ENCODE measurements at places on chromosomes 13 and 19.

DNA sequence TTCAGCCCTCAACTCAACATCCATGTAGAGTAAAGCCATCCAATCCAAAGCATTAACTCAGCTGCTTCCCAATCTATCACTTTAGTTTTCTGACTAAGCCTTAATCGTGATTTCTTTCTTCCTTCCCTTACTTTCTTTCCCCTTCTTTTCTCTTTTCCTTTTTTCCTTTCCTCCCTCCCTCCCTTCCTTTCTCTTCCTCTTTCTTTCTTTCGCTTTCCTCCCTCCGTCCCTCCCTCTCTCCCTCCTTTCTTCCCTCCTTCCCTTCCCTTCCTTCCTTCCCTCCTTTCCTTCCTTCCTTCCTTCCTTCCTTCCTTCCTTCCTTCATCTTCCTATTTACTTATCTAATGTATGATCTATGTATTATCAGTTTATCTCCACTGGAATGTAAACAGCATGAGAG, 71.2 kb downstream of the ERCC5 start:
- no peak for DNase-seq

GRCh38 chr19:50264483-50265186, 61.2 kb downstream of the MYH14 start:
- DNase-seq = no peak

DNA sequence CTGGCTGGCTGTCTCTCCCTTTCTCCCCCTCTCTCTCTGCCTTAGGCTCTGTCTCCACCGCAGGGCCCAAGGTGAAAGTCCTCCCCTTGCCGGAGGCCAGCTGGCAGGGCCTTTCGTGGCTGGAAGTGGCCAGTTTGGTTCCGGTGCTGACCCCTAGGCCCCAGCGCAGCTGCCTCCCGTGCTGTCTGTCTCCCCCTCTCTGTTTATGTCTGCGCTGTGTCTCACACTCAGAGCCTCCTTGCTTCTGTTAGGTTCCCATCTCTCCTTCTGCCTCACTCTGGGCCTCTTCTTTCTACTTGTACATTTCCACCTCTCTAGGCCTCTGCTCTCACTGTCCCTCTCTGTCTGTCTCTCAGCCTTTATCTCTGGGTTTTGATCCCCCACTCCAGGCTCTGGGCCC, 13.1 kb downstream of the CCDC97 start:
- DNase-seq = no peak

- no peak for DNase-seq
Measured at GRCh38 chr13:114263578-114263977, 17.8 kb upstream of the UPF3A start.

DNA sequence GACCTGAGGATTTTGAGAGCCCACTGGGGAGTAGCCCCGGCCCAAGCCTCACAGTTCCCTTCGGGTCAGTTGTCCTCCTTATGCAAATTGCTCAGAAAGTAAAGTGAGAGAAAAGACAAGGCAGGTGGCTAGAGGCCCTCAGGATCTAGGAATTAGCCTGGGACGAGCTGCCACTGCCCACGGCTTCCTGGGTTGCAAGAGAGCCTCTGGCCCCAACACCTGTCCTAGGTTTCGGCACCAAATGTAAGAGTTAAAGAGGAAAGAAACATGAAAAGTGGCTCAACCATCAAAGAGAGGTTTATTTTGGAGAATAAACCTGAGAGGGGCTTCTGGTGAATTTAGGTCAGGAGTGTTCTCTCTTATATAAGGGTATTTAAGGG, 25.6 kb downstream of the TMEM255B start:
- no peak for DNase-seq

DNA sequence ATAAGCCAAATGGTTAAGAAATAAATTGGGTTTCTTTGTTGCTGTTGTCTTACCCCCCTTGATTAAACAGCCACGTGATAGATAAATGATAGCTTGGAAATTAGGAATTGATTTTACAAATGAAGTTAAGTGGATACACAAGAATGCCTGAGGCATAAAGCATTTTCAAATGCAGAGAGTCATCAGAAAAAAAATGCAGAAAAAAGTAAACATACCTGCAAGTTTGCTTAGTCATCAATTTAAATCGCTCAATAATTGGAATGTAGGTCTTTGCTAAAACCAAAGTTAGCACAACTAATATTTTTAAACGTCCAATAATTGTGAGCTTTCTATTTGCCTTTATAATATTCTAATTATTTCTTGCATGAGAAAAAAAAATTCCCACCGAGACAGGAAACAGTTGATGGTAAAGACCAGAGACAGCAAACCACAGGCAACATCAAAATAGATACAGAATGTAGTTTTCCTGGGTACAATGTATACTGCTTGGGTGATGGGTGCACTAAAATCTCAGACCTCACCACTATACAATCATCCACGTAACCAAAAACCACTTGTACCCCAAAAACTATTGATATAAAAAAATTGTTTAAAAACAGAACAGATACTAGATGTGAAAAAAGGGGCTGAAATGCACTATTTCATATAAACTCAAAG, 924.0 kb downstream of the PCDH9 start:
- no peak for DNase-seq

DNA sequence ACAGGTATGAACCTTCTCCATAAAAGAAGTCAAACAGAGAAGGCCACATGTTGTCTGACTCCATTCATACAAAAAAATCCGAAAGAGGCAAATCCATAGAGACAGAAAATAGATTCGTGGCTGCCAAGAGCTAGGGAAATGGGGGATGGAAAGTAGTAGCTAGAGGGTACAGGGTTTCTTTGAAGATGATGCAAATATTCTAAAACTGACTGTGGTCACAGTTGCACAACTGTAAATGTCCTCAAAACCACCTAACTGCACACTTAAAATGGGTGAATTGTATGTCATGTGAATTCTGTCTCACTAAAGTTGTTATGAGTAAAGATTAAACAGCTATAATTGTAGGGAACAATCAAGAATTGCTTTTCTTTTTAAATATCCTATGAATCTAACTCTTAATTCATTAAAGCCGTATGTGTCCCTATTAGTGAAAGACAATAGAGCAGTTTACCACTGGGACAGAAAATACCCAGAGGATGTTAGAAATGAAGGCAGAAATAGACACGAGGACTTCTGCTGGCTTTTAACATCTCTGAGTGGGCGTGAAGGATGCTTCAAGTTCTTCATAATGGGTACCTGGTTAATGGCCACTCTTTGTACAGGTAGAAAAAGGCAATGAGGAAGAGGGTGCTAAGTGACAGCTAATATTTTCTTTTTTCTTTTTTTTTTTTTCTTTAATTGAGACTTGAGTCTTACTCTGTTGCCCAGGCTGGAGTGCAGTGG, 21.2 kb downstream of the INSR start:
- peak; percentile 71 for DNase-seq

DNA sequence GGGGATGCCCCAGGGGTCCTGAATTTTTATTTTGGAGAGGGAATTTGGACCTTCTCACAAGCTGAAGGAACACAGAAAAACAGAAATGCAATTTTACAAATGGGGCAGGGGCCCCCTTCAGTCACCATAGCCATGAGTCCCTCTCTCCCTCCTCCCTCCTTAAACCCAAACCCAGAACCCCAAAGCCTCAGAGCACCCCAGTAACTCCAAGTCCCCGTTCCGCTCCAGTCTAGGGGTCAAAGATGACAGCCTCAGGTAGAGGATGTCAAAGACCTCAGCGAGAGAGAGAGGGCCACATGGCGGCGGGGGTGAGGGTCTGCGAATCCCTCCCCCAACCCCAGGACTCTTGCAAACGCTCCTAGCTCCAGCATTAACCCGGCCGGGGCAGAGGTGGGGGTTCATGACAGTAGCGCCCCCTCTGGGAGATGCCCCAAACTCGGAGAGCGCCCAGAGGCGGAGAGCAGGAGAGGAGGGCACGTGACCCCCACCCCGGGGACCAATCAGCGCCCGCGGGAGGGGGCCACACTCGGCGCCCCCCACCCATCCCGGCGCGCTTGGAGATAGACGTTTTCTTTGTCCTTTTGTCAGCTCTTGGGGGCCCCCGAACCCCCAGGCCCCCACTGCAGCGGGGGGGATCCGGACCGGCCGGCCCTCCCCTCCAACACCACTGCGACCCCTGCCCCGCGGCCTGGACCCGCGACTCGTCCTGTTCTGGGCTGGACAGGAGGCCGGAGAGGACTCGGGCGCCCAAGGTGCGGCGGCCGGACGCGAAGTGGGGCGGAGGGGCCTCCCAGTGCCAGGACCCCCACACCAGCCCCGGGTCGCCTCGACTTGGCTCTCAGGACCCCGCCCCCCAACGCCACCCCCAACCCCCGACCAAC, 20.8 kb upstream of the SEMA6B start:
- DNase-seq = no peak

DNA sequence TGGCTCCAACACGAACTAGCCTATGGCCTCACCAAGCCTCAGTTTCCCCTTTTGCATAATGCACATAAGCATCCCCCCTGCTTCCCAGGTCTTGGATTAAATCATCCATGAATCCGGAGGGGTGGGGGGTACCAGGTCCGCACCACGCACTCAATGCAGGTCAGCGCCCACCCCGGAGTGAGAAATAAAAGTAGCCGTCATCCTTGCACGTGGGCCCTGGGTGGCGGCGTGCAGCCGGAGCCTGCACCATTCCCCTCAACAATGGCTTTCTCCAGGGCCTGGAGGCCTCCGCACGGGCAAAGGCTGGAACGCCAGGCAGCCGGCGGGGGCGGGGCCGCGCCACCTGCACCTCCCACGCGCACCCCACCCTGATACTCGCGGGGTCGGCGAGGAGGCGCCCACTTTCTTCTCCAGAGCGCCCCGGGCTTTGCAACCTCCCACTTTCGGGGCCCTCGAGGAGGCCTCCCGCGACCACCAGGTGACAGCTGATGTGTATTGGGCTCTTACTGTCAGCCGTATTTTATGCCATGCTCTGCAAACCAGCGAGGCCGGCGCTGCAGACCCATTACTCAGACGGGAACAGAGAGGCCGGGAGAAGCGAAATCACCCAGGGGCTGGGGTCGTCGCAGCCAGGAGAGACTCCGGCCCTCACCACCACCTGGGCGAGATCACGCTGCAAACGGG, 767 bp upstream of the GADD45B start:
- no peak for DNase-seq

DNA sequence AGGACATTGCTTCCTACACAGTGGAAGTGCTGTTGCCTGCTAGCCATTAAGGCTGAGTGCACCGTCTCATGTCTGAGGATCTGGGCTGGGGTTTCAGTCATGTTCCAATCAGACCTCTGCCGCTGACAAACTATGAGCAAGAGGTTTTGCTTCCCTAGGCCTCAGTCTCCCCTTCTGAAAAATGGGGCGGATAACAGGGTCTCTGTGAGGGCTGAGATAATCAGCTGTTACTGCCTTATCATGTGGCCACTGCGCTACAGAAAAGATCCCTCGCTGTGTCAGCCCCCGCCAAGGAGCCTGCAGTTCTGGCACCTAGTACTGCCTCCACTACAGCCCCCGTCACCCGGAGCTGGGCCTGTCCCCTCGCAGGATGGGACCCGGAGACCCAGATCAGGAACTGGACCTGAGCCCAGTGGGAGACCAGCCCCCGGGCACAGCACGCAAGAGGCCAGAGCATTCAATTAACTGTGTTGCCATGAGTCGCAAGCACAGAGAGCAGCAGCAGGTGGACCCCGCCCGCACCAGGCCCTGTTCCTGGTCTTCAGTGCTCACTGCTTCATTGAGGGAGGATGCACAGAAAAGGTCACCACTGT, 3.0 kb upstream of the PNKP start:
- no peak for DNase-seq

DNA sequence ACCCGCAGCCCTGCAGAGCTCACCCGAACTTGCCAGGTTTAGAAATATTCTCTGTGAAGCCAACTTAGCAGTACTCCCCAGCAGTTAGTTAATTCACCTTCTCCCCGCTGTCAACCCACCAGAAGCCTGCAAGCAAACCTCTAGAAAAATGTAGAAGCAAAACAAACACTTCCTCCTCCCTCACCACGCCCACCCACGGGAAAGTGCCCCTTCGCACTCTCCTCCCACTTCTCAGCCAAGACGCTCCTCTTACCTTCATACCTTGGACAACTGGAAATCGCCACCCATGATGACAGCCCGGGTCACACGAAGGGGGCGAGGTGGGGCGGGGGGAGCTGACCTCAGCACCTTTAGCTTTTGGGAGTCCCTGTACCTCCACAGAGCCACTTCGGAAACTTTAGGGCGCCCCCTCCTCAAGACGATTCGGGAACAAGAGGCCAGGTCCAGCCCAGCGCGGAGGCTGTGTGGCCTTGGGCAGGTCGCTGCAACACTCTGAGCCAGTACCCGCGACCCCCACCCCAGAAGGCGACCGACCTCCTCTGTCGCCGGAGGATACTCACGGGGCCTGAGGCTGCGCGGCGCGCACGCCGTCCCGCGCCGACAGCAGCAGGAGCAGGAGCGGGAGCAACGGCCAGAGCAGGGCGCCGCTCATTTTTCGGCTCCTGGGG, 485 bp downstream of the CPAMD8 start:
- no peak for DNase-seq

DNA sequence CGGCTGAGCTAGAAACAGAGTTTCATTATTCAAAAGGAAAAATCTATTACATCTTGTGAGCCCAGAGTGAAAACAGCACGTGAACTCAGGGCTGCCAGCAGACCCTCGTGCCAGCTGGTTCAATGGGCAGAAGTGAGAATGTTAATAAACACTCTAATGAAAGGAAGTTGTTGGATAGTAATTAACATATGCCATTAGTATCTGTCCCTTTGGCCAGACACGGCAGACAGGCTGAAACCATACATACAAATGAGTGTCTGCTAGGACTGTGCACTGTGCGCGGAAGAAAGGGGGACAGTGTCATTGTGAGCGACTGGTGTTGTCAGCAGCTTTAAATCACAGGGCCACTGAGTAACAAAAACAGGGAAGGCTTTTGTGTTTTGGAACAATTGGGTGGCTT, 121.9 kb upstream of the TSC22D1 start:
- no peak for DNase-seq

DNA sequence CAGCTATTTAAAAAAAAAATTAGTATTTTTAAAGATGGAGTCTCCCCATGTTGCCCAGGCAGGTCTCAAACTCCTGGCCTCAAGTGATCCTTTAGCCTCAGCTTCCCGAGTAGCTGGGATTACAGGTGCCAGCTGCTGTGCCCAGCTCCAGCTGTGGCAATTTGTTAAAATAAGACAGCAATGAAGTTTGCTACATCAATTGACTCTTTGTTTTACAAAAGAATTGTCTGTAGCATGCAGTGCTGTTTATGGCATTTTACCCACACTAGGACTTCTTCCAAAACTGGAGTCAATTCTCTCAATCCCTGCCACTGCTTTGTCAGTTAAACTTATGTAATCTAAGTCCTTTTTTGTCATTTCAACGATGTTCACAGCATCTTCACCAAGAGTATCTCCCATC, 49.3 kb downstream of the NDFIP2 start:
- DNase-seq = no peak

DNA sequence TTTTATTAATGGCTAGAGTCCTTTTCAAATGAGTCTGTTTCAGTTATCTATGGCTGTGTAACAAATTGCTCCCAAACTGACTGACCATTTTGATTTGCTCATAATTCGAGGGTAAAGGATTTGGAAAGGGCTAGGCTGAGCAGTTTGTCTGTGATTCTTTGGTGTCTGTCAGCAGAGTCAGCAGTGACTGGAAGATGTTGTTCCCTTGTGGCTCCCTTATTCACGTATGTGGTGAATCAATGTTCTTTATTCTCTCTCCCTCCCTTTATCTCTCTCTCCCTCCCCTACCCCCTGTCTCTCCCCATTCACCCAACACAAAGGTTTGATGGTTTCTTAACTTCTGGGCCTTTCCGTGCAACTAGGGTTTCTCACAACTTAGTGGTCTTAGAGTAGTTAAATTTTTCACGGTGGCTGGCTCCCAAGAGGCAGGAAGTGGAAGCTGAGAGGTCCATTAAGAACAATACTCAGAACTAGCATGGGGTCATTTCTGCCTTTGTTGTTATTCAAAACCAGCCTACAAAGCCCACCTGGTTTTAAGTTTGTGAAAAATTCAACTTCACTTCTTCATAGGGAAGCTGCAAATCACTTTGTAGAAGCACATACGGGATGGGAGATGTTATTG, 772.5 kb upstream of the SLITRK1 start:
- no peak for DNase-seq

All from GM12864 (cell line).